Activated T-helper 2 cell treated with anti-CD3 and anti-CD28 coated beads, Interferon-gamma antibody, Interleukin-2, Interleukin-4, amounts not matched to agents 10 μg/mL and 5 μg/mL and 100 μg/mL, durations not matched to agents 14 hours and 24 hours and 36 hours (primary cell): ENCODE measurements at places on chromosomes 1 and 21. TPM values are rescaled to one million over a fixed set of nuclear protein-coding genes. Genes with fewer than 3 reads are reported as not detected.

Gene CFAP74
- total RNA-seq, result not detected in 2 replicates

Gene L1TD1
- total RNA-seq, result not detected in 2 replicates

DNA sequence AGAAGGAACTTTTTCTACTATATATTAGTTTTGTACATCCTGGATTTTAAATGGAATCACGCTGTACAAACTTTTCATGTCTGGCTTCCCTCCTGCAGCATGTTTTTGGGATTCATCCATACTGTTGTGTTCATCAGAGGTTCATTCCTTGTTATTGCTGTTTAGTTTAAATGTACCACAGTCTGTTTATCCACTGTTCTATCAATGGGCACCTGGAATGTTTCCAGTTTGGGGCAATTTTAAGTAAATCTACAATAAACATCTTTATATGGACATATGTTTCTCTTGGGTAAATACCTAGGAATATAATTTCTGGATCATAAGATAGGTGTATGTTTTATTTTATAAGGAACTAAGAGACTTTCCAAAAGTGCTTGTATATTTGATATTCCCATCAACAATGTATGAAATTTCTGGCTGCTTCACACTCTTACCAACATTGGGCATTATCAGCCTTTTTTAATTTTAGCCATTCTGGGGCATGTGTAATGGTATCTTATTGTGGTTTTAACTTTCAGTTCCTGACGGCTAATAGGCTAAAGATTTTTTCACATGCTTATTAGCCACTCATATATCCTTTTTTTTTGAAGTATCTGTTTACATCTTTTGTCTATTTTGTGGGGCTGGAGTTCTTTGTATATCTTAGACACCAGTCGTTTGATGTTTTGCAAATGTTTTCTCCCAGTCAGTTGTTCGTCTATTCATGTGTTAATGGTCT lies 48.8 kb downstream of the RPS6KC1 start:
- peaks cover 9% of the 10 kb centered on the region for H3K36me3 ChIP-seq
- no peak for DNase-seq
- H3K4me3 ChIP-seq, result no peak overlapping the region
- H3K27me3 ChIP-seq, result no peaks in the 10 kb centered on the region
- H3K27ac ChIP-seq, result no peak overlapping the region

- H3K36me3 ChIP-seq, result no peaks in the 10 kb centered on the region
- H3K27ac ChIP-seq, result no peak overlapping the region
- no peaks in the 10 kb centered on the region for H3K4me1 ChIP-seq
- H3K4me3 ChIP-seq, result no peak overlapping the region
These were observed 18.0 kb downstream of the PTPRU start for GRCh38 chr1:29254346-29254745.

Gene CHIA
- total RNA-seq, result not detected in 2 replicates

DNA sequence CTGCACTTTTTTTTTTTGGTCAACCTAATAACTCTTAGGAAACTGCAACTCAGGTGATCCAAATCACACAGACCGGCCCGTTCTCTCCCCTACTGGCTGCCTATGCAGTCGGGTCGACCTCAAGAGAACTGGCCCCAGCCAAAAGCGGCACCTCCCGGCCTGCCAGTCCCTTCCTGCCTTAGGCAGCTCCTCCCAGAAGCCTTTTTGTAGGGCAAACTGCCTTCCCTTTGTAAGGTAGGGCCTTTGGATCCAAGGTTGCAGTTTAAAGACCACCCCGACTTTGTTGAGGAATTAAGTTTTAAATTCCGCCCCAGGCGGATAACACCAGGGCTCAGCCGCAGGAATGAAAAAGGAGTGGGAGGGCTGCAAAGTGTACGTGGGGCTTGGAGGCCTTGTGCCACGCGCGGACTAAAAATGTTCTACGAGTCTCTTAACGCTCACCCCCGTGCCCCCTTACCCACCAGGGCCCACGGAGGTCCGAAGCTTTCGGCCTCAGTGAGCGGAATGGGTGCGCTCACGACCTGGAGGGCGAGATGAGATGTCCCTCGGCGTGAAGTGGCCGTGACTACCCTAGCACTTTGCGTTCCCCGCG lies 642 bp upstream of the ST3GAL3 start:
- H3K36me3 ChIP-seq, result peaks cover 43% of the 10 kb centered on the region
- H3K4me3 ChIP-seq, result peak overlapping the region; percentile 85
- H3K27me3 ChIP-seq, result no peaks in the 10 kb centered on the region
- peak overlapping the region; percentile 75 for H3K27ac ChIP-seq
- peaks cover 42% of the 10 kb centered on the region for H3K4me1 ChIP-seq

Gene SPRR2E
- not detected in 2 replicates for total RNA-seq

DNA sequence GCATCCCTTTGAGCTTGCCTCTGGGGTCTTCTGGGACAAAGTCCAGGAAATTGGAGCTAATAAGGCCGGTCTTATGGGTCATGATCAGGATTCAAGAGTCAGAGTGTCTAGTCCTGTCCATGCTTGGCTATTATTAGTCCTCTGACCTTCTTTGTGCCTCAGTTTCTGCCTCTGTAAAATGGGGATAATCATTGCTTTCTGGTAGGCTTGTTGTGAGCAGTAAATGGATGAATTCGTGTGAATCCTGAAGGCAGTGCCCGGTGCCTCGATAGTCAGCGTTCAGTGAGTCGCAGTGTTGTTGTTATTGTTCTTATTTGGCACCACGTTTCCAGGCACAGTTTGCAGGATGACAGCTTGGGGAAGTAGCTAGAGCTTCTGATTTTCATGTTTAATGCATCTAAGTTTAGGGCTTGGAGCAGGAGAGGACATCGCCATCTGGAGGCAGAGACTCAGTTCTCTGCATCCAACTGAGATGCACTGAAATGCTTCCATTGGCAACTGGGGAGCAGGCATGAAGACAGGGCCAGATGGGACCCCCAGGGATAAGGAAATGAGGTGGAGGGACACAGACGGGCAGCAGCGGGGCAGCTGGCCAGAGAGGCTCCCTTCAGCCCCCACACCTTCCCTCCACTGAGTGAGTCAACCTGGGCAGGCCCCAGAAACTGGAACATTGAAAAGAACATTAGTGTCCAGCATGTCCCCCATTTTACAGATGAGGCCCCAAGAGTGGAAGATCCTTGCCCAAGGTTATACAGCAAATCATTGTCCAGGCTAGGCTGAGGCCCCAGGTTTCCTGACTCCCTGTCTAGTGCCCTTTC lies 160.3 kb downstream of the PTPRU start:
- no peak overlapping the region for H3K27ac ChIP-seq
- no peak for DNase-seq
- H3K27me3 ChIP-seq, result no peaks in the 10 kb centered on the region
- no peak overlapping the region for H3K4me3 ChIP-seq

Gene AKR7A3
- total RNA-seq, result 1.4 and 2.1 TPM in 2 replicates
